ENCODE measurements at places on chromosomes 6 and 20. TPM values are rescaled to one million over a fixed set of nuclear protein-coding genes. Genes with fewer than 3 reads are reported as not detected.

ZC3H12D gene
- polyA plus RNA-seq, result 0.10 TPM

MAP1LC3A gene
- 32.6 TPM for polyA plus RNA-seq

IL20RA gene
- not detected for polyA plus RNA-seq

TTBK1 gene
- polyA plus RNA-seq, result not detected

PDYN gene
- polyA plus RNA-seq, result not detected

CTCFL gene
- not detected for polyA plus RNA-seq

MAD2L1BP gene
- 24.3 TPM for polyA plus RNA-seq

GRCh38 chr20:19913927-19914614 lies 103.1 kb upstream of the NAA20 start:
- no peak for DNase-seq

GRCh38 chr20:8661229-8661952 lies 407.5 kb upstream of the PLCB4 start:
- DNase-seq, result no peak

DNA sequence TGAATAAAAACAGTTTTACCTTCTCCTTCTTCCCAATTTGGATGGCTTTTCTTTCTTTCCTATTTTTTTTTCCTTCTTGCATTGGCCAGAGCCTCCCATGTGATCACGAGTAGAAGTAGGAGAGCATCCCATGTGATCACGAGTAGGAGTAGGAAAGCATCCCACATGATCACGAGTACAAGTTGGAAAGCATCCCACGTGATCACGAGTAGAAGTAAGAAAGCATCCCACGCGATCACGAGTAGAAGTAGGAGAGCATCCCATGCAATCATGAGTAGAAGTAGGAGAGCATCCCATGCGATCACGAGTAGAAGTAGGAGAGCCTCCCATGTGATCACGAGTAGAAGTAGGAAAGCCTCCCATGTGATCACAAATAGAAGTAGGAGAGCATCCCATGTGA lies 218.6 kb downstream of the DLL1 start:
- DNase-seq, result no peak

DNA sequence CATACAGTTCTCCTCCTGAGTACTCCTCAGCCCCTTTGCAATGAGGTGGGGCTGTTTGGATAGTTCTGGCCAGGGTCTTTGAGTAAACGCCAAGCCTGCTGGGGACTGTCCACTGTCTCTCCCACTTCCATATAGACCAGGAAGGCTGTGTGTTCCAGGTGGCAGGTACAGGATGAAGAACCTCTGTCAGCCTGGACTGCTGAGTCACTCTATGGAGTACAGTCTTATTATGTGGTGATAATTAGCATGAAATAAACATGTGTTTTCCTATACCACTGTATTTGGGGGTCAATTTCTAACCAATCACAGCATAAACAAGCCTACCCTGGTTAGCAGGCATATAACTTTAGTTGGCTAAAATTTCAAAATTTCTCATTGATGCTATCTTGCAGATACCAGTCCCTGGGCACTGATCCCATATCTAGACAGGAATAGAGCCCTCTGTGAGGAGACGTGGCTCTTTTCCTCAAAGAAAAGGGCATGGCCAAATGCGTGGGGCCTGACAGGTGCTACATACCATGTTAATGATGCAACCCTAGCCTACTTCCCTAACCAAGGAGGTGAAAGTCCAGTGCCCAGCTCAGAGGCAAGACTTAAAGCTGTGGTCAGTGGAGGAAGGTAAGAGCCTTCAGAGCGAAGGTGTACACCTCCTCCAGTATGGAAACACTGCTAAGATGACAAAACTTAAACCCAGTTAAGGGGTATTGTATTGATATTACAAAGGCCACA lies 4.5 kb upstream of the ALDH8A1 start:
- no peak for DNase-seq

DNA sequence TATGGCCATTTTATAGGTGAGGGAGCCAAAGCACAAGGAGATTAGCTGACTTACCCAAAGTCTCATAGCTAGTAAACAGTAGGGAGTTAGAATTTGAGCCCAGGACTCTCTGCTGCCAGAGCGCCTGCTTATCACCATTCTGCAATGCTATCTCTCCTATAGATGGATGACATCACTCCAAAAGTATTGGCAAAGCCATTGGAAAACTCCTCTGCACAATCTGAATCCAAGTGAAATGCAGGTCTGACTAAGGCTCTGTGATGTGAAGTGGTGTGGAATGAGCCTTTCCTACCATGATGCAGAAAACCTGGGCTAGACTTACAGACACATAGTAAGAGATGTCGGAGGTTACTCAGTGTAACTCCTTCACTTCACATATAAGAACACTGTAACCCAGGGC lies 106.3 kb downstream of the GRM1 start:
- DNase-seq, result no peak

DNA sequence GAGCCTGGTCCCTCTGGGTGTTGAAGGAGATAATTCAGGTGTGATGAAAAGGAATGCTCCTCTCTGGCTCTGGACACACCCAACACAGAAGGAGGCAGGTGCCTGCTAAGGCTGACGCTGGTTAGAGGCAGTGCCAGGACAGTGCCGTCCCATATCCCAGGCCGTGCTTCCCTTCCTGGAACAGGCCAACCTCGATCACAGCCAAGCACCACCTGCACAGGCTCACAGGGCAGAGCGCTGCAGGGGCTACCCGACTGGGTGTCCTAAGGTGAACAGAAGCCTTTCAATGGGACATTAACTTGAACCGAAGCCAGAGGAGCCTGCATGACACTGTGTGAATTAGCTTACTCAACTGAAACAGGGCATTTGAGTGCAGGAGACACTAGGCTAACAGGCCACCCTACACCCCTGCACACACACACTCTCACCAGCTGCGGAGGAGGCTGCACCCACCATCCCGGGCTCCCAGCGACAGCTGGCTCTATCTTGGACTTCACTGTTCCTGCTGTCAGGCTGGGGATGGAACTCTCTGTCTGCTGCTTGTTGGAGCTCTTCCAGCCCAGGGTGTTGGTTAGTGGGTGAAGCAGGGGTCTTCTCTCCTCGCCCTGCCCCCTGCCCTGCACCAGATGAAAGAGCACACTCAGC lies 347.2 kb downstream of the TAF4 start:
- DNase-seq, result no peak

- no peak for DNase-seq
These were observed 253.1 kb downstream of the SLC24A3 start for GRCh38 chr20:19465536-19465935.

- no peak for DNase-seq
These were observed 69.2 kb upstream of the TBC1D7 start for GRCh38 chr6:13397359-13398068.

All from aorta (tissue), 5 donors.